ENCODE measurements at places on chromosomes 1 and 21.

GRCh38 chr21:16196001-16196400 is 466.2 kb downstream of the USP25 start:
- no peak for DNase-seq

- no peak for DNase-seq
These were observed 565.4 kb downstream of the LMO4 start for GRCh38 chr1:87894062-87894461.

DNA sequence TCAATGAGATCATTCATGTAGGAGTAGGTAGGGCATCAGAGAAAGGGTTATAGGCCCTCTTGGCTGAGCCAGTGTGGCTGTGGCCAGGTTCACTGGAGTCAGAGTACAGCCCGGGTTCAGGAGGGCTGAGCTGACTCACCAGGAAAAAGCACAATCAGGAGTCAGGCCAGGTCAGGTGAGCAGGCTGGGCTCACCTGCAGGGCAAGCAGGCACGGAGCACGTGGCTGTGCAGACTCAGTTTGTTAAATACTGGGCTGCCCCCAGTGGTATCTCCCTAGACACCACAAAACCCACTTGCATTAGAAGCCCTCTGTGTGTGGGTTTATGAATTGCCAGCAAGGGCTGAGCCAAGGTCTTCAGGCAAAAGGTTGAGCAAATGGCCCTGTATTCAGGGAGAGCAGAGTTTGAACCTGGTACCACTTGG is 122.1 kb upstream of the SERBP1 start:
- DNase-seq, result no peak

GRCh38 chr1:216771922-216772321 is 48.7 kb upstream of the ESRRG start:
- DNase-seq, result no peak

GRCh38 chr1:230355128-230355527 is 71.0 kb downstream of the PGBD5 start:
- DNase-seq, result no peak

All from amniotic stem cell (primary cell).